Hippocampal formation (tissue), 2 donors: ENCODE measurements at places on chromosomes 6 and 20.

DNA sequence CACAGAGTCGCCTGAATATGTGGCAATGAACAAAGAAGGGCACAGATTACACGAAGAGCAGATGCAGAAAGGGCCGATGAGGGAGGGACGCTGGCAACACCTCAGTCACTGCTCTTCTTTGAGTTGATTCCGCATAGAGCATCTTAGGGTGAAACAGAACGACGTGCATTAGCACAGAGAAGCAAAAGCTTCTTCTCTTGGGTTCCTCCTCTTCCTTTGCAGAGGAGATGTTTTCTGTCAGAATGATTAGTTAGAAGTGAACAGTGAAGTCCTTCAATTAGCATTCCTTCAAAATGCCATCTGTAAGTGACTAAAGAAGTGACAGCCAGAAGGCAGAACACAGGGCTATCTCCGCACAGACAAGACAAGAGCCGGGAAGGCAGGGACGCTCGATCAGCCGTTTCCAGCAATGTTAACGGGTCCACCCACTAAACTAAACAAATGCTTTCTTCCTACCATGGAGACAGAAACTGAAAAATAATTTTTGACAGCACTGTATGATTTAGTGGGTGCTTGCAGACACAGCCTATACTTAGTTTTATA, 219.8 kb upstream of the AGPAT4 start:
- DNase-seq, result no peak

GRCh38 chr6:44401138-44401537, 13.6 kb downstream of the CDC5L start:
- DNase-seq, result no peak

GRCh38 chr20:56195946-56196345, 52.6 kb upstream of the MC3R start:
- no peak for DNase-seq

DNA sequence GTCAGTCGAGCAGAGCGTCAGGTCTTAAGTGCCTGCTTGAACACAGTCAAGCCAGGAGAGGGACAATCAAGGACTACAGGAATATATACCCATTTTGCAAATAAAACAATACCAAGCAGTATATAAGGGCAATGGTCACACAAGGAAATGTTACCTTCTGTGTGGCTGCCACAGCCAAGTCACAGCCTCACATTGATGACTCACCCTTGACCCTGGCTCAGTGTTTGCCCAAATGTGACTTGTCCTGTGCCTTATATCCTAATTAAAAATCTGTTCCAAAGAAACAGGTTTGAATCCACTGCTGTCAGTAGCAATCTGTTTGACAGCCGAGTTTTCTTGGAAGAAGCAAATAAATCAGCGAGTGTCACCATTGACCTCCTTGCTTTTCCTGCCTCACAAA, 34.3 kb downstream of the C6orf89 start:
- DNase-seq, result no peak

DNA sequence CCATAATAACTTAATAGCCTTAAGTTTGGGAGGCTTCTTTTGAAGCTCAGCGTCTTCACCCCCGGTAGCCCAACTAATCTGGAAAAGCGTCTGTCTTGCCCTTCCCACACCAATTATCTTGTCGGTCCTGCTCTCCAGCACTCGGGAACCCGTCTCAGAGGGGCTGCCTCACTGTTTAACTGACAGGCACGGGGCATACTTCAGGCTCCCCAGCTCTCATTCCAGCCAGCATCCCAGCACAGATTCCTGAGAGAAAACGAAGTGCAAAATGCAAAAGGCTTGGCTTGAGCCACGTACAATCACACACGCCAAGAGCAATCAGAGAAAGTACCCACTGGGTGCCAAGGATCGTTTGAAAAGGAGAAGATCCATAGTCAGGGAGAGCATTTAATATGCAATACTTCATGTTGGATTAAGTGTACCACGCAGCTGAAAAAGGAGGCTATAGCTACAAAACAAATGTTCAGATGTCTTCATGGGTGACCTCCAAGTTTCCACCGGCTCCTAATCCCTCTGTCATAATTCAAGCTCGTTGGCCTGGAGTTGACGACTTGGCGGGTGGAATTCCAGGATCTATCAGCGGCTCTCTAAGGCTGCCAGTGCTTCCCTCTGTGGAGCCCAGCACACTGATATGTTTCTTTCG, 53.7 kb upstream of the STX16 start:
- no peak for DNase-seq

GRCh38 chr6:162750776-162751175, 23.0 kb downstream of the PACRG start:
- DNase-seq, result no peak
